ENCODE measurements at places on chromosomes 3 and 15.

DNA sequence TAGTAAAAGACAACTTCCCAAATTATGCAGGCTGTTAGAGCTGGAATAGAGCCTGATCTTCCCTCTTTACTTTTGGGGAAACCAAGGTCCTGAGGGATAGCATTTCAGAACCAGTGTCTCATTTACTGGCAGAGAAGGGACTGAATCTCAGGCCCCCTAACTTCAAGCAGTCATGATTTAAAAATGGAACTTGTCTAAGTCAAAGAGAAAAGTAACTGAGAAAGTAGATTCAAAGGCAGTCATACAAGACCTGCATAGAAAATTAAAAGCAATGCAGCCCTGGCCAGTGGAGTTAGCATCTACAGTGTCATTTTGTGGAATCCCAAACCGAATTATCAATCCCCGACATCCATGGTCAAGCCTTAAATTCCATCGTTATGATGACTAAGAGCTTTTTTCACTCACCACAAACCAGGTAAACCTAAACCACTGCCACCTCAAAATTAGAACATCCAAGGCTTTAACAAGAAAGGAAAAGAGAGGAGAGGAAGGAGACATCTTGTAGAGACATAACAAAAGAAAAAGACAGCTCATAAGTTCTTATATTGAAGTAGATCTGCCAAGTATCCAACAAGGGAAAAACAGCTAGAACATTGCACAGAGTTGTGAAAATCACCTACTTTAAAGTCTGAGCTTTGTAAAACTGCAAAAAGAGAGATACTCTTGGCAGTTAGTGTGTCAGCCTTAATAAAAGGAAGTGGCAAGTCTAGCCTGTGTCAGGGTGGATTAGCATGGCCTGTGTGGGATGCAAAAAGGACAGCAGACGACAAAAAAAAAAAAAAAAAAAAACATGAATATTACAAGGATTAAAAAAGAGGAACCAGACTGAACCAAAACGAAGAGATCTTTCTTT, 54.1 kb upstream of the CCR2 start:
- peak; percentile 28 for ATAC-seq

- ATAC-seq = no peak
Measured at GRCh38 chr3:33054100-33055092, 42.5 kb downstream of the GLB1 start.

- no peak for ATAC-seq
Measured at GRCh38 chr3:102141096-102141927, 292.0 kb downstream of the NFKBIZ start.

DNA sequence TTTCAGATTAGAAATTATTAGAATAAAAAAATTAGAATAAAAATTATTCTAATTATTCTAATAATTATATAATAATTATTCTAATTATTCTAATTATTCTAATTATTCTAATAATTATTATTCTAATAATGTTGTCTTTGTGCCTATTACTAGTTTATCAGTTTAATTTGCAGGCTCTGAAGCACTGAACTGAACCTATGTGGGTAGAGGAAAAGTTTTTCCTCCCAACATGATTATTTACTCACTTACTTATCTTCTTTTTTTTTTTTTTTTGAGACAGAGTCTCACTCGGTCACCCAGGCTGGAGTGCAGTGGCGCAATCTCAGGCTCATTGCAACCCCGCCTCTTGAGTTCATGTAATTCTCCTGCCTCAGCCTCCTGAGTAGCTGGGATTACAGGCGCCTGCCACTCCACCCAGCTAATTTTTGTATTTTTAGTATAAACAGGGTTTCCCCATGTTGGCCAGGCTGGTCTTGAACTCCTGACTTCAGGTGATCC, 39.7 kb upstream of the C15orf39 start:
- ATAC-seq = no peak

DNA sequence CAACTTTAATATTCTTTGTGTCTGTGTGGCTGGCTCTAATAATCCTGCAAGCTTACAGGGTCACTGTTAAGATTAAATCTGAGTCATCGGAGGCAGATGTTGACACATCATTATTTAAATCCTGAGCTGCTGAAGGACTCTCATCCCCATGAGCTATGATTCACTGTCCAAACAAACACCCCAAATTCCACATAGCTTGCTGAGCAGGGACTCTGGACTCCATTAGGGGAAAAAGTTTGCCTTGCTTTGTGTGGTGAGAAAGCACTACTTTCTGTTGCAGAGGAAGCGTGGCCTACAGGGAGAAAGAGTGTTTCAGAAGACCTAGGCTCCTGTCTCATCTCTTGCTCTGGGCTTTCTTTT, 213.7 kb downstream of the PDCD6IP start:
- no peak for ATAC-seq
